ENCODE measurements at places on chromosomes 7 and 10.

- no peak for DNase-seq
Measured at GRCh38 chr10:58335306-58336005, 650 bp downstream of the UBE2D1 start.

DNA sequence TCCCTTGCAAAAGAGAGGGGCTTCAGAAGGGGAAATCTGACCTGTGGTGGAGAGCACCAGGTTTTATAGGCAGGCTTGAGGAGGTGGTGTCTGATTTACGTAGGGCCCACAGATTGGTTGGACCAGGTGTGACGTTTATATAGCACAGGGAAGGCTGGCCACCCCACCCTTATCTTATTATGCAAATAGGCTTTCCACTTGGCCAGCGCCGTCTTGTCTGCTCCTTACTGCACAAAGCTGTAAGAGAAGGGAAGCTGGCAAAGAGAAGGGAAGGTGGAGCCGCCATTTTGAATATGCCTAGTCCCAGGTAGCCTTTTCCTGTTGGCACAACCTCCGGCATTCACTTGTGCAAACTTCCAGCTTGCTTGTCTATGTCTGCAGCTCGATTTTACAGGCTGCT is 221.4 kb downstream of the GATA3 start:
- DNase-seq = no peak

DNA sequence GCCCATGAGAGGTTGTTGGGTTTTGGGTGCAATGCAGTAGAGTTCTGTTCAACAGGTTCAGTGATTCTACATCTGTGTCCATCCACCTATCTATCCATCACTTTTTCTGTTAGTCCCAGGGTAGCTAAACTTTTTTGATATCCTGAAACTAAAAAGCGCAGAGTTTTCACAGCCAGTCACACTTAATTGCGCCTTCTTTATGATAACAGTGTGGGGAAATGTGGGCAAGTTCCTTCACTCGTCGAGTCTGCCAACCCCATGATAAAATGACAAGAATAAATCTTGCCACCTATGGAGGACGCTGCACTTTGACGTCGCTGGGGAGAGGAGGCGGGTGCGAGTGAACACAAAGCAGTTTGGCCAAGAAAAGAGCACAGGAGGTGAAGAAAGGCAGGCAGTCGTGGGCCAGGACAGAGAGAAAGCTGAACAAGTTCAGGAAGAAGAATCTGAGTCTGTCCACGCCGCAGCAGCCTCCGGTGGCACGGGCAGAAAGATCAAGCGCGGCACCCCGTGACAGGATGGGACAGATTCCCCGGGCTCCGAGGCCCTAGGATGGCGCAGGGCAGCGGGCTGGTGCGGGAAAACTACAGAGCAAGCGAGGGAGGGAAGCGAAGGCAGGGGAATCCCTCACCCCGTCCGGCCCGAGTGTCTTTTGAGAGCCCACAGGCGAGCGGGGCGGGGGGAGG is 9.2 kb downstream of the SP8 start:
- DNase-seq = no peak

DNA sequence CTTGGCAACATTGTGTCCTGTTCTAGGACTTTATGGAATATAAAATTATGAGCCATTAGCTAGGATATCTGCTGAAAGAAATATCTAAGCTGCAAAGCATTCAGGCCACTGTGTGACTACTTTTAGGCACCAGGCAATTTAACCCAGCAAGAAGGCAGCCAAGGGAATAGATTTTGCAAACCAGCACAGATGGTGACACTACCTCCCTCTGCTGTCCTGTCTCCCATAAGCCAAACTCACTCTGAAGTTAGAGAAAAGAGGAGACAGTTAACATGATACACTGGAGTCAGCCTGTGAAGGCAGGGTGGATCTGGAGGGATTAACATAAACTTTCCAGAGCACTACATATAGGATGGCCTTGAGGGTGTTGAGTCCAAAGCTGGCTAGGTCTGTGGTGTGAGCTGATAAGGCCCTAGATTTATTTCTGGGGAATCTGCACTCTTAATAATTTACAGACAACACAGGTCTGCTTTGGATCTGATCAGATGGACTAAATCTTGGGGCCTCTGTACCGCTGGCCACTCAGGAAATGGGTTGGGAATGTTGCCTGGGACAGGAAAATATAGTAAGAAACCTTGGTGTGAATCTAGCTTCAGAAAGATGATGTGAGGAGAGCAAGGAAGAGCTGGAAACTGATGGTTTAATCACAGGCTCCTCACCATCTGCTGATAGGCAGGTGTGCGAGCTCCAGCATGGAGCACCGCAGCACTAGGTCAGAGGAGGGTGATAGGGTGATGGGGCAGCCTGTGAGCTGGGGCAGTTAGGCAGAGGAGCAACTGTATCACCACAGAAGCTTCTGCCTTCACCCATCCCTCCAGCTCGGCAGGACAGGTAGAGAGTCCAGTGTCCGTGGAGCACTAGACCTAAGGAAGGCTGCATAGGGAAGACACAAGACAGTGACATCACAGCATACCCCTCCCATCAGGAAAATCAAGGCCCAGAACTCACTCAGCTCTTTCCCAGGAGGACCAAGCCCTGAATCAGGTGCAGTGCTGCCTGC is 229.9 kb upstream of the PRSS1 start:
- DNase-seq = no peak

DNA sequence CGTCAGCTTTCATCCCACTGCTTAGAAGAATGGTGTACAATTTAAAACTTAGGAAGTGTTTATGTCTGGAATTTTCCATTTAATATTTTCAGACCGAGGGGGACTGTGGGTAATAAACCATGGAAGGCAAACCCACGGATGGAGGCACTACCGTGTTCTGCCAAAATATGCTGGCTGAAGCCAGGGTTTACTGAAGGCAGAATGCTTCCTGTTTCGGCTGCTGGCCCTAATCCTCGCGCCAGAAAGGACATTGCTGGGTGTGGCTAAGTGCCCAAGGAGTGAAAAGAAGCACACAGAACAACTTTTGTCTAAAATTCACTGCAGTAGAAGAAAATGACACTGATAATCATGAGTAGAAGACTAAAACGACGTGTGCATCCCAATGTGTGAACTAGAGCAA is 32.3 kb downstream of the PITRM1 start:
- DNase-seq = no peak

- DNase-seq = no peak
Measured at GRCh38 chr7:50285269-50285668, 19.2 kb upstream of the IKZF1 start.

DNA sequence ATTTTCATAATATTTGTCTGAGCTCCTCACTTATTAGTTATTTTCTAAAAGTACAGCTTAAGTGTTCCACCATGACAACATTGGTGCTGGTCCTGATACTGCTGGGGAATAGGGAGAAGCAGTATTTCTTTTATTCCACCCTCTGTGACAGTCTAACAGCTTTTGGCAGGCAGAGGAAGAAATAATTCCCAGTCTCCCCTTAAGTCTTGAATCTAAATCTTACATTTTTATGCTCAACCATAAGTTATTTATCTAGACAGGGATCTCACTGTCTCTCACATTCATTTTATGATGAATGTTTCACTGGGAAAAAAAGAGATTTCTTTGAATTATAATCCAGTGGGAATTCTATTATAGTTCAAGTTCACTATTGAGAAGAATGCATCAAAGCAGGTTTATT is 71.5 kb downstream of the MAGI2 start:
- no peak for DNase-seq

DNA sequence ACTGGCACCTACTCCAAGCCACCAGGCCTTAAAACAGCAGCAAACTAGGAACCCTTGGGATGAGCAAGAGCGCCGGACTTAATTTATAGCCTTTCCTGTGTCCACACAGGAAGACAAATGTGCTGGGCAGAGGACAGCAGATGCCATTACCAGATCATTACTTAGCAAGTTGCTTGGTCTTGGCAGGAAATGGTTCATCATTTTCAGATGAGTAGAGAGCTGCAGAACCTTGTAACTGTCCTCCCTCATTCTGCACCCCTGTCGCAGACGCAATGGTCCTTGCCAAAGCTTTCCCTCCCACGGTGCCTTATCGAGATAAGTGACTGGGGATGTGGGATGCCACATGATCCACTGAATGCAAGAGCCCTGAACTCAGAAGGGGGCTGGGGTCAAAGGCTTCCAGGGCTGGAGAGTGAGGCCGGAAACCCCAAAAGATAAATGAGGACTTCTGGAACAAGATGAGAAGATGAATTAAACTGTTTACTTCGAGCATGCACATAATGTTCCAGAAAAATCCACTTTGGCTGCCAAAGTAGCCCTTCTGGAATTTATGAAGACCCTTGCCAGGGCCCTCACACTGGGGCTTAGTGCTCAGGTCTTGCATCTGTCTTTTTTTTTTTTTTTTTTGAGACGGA is 145.6 kb upstream of the ZNF32 start:
- no peak for DNase-seq

DNA sequence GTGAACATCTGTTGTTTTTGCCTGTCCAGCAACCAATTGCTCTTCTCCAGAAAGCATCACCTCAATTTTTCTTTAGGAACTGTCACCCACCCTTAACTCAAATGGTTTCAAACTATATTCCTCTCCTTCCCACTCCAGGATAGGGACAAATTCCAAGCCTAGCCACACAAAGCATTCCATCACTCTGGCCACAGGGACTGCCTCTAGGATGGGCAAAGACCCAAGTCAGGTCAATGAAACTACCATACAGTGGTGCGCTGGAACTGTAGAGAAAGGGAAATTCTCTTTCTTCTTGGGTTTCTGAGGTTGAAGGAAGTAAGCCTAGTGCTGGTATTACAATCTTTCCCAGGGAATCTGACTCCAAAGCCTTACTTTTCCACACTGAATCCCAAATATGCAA is 3.6 kb downstream of the MICU1 start:
- no peak for DNase-seq

DNA sequence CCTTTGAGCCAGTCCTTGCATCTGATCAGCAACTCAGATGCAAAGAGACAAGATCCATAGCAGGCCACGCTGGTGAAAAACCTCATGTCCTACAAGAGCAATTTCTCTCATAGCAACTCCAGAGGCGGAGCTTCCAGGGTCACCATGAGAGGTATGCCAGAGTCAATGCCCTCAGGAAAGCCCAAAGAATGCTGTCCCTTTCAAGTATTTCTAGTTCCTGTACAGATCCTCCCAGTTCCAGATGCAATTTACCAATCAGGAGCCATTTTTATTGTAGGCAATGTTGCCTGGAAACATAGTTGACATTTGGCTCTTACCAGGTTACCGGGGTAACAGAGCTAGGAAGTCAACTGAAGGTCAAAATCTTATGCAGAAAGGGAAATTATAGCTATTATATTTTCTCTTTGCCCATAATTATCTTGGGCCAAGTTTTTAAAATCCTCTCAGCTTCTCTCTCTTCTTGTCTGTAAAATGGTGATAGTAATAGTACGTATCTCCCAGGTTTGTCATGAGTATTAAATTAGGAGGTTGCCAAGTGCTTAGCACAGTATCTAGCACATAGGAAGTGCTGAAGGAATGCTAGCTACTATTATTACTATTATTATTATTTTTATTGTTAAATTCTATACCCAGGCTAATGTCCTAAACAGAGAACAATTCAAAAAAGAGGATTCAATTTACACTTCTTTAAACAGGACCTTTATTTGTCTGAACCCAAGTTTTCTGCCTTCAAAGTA is 46.3 kb upstream of the TM9SF3 start:
- DNase-seq = no peak

GRCh38 chr10:132249226-132249724 is 58.5 kb downstream of the STK32C start:
- DNase-seq = no peak

- no peak for DNase-seq
Measured at GRCh38 chr10:132708441-132708840, 77.5 kb downstream of the NKX6-2 start.

GRCh38 chr7:32051128-32051527 is 19.1 kb downstream of the PDE1C start:
- no peak for DNase-seq

DNA sequence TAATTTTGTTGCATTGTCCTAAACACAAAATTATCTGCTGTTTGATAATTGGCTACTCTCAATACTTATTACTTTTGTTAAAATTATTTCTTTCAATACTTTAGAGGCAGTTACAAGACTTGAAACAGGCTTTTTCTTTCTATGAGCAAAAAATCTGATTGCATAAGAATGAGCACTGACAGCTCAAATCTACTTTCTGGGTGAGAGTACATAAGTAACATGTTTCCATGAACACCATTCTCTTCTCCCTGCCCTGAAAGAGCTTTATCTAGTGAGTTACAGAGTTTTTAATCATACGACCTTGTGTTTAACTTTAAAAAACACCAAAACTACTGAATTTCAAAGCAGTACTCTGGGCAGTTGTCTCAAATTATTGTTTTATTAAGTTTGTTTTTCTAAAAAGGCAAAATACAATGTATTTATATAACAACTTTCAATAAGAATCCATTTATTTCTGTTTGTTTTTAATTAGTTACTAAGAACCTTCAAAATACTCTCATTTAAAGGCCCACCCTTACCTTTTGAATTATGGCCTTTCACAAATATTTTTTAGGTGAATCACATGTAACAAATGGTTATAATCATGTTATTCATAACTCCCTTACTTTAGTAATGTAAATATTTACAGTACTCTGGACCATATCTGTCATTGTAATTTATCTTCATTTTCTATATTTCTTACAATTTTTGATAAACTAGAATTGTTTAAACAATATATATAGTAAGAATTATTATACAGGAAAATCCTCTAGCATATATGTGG is 23.0 kb upstream of the TFAM start:
- no peak for DNase-seq

DNA sequence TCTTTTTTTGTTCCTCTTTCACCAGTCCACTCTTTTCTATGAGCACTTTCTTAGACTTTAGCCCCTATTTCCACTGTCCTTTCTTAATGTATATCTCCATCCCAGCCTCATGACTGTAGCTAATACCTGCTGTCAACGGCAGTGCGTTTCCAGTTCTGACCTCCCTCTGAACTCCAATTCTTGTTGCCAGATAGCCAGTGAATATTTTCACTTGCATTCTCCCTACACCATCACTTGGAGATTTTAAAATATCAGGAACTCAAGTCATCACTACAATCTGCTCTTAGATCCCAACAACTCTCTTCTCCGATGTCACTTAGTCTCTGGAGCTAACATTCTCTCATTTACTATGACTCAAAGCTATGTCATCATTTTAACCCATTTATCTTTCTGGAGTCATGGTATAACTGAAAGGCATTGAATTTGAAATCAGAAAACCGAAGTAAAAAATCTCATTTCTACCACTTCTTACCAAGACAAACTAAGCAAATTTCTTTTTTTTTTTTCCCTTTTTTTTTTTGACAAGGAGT is 5.1 kb upstream of the SLC16A12 start:
- DNase-seq = no peak

GRCh38 chr7:149686011-149686410 is 87.4 kb downstream of the ZNF467 start:
- DNase-seq = no peak

Data from 8988T (cell line).